T-helper 1 cell (primary cell): ENCODE measurements at places on chromosomes 16 and 17.

DNA sequence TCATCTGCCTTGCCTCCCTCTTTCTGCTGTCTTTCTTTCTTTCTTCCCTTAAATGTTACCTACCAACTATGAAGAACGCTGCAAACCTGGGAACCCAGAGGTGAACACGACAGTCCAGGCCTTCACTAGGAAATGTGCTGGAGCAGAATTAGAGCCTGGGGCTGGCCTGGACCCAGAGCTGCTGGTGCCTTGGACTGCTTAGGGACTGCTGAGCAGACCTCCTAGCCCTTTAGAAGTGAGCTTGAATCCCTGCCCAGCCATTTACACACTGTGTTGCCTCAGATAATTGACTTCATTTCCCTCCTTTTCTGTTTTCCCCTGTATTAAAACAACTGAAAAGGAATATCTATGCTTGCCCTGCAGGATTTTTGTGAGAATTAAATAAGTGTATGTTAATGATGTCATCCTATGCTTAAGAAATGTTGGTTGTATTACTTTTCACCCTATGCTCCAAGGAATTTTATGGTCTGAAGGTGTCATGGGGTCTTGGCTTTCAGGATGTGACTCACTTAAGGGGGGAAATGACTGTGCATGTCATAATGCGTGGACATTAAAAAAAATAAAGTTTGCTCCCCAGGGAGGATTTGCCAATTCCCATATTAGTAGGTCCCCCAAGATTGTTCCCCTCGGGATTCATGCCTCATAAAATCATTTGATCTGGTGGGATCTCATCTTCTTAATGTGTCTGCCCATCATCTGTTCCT is 11.5 kb downstream of the CDH13 start:
- DNase-seq, result no peak

DNA sequence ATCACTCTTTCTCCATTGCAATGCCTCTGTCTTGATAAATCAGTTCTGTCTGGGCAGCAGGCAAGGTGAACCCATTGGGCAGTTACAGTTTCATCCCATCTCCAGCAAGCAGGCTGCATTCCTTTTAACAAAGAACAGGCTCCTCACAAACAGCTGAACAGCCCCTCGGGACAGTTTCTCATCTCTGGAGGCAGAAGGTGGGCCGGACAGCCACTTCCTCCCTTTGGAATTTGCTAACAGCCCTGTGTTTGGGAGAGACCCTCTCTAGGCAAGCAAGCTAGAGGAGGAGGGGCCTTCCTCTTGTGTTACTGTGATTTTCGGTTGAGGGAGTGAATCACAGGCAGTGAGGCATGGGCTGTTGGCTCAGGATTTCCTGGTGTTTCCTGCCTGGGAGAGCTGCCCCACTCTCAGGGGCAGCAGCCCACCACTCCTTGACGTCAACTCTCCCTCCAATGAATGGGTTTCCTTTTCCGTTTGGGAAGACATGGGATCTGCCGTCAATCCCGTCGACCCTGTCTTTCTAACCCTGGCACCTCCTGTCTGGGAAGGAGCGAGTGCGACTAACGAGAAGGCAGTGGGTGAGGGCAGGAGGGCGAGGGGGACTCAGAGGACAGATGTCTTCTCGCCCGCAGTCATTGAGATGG is 3.7 kb upstream of the PGS1 start:
- no peak for DNase-seq

GRCh38 chr16:60214311-60214710 is 1480.2 kb upstream of the GOT2 start:
- no peak for DNase-seq

GRCh38 chr17:74875977-74876593 is 3.3 kb upstream of the FDXR start:
- DNase-seq, result no peak

GRCh38 chr16:16008666-16009065 is 59.2 kb downstream of the ABCC1 start:
- no peak for DNase-seq

DNA sequence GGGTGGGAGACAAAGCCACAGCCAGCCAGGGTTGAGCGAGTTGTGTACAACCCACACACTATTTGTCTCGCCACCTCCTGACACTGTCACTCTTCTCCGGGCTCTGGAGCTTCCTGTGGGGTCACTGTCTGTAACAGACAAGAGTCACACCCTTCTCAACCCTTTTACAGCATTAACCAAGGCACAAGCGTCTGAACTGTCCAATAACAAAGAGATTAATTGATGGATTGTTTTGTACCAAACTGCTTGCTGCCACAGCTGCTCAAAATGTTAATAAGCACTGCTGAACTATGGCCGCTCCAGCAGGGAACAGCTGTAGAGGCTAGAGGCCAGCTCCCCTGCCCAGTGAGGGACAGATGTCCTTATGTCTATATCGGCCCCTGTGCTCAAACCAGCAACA is 25.2 kb upstream of the HYDIN start:
- no peak for DNase-seq

DNA sequence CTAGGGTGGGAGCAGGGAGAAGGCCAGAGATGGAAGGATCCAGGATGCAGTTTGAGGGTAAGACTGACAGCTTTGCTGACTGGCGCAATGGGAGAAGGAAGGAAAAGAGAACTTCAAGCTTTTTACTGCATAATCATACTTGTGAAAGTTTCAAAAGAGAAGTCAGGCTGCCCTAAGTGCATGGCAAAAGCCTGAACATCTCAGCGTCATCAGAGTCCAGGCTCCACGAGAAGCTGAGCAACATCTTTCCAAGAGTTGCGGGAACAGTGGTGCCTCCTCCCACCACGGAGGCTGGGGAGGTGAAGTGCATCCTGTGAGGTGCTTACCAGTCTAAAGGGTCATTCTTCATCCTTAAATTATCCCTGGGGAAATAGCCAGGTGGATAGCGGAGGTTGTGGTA is 26.9 kb upstream of the SLC38A8 start:
- DNase-seq, result no peak

- DNase-seq, result no peak
Observed at GRCh38 chr17:36611345-36612072, 10.1 kb downstream of the MRM1 start.

- no peak for DNase-seq
Observed at GRCh38 chr17:16464303-16465051, 27.5 kb downstream of the LRRC75A start.

GRCh38 chr16:5891296-5891695 is 793.7 kb upstream of the EEF2KMT start:
- no peak for DNase-seq

GRCh38 chr17:46078675-46079074 is 79.6 kb downstream of the STH start:
- DNase-seq, result no peak

DNA sequence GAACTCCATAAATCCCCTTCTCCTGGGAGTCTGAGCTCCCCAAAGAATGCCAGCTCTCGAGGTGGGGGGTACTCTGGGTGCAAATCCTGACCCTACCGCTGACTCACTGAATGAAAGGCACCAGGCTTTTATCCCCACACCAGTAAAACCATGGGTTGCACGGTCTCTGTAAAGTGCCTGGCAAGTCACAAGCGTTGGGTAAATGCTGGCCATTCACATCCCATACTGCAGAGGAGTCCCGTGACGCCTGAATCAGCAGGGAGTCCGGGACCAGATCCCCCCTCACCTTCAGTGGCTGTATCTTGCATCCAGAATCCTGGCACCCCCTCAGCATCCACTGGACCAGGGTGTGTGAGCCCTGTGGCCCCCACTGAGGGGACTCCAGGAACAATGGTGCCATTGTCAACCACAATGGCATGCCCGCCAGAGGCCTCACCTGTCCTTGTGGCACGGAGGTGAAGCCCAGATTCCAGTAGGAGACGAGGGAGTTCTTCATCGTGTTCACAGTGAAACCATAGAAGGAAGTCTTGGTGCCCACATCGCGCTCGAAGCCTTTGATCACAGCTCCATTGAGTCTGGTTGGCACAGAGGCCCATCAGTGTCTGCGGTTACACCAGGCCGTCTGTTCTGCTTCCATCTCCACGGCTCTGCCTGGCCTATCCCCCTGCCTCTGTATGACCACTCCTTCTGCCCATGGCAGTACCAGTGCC is 13.3 kb downstream of the ST6GALNAC2 start:
- DNase-seq, result no peak

GRCh38 chr17:82127315-82127595 is 29.2 kb upstream of the FASN start:
- peak; percentile 23 for DNase-seq
